CD4-positive, alpha-beta T cell treated with Interleukin-1 beta for 1 hour (primary cell): ENCODE measurements at places on chromosomes 4 and X.

DNA sequence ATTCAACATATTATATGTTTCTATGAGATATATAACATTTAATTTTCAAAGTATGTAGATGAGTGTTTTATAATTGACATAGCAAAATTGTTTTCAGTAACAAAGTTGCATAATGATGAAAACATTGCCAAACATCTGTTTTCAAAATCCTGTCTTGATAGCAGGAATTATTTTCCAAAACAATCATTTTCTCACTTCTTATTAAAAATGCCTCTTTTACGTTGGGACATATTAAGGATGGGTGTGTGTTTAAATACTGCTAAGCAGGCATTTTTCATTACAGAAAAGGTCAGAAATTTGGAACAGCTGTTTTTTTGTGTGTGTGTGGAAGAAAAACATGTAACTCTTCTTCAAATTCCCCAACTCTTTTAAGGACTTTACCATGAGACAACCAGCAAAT is 452.0 kb downstream of the SPRY1 start:
- no peak for DNase-seq

DNA sequence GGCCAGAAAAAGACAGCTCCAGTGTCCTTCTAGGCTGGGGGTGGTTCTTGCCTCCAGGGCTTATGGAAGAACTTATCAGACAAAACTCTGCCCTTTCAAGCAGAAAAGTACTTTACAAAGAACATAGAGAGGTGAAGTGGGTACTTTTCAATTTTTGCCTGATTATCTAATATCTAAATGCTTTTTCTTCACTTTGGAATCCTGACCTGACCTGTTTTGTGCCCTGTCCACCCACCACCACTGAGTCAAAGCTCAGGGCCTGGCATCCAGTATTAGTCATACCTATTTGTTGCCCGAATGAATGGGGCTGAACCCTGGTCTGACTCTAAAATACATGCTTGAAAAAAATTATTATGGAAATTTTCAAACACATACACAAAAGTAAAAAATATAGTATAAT is 37.2 kb downstream of the RTL9 start:
- no peak for DNase-seq

DNA sequence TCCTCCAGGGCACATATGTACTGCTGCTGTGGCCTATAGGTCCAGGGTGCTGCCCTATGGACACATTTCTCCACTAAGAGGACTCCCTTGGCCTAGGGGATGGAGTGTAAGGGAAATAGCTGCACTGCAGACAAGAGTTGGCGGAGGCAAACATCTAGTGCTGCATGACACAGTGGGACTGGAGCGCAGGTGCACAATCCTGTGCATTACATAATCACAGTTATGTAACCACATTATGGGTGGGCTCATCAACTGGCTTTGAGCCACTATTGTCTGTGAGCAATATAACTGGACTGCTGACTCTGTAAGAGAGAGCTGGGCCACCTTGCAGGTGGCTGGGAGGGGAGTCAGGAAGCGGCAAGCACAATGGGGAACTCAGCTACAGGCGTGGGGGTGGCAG is 3.2 kb upstream of the TIGD2 start:
- no peak for DNase-seq

DNA sequence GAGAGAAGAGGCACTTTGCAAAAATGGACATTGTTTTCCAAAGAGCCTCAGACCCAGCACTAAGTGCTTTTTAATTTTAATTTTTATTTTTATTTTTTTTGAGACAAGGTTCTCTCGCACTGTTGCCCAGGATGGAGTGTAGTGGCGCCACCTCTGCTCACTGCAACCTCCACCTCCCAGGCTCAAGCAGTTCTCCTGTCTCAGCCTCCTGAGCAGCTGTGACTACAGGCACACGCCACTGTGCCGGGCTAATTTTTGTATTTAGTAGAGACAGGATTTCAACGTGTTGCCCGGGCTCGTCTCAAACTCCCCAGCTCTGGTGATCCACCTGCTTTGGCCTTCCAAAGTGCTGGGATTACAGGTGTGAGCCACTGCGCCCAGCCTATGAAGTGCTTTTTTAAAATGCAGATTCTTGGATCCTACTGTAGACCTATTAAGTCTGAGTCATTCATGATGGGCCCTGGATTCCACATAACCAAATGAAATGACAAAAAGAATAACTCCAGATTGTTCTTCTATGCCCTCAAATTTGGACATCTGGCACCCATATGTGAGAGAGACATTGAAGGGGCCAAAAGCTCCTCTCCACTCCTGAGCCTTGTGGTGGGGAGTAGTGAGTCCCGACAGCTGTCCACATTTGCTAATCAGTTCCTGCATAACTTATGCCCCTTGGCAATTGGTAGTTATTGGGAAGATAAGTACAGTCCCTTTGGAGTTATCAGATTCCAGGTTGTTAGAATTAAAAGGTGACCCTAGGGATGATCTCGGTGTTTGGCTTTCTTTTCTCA is 3.6 kb downstream of the NOCT start:
- no peak for DNase-seq

GRCh38 chrX:130262231-130262630 is 6.5 kb downstream of the ZNF280C start:
- DNase-seq: no peak

DNA sequence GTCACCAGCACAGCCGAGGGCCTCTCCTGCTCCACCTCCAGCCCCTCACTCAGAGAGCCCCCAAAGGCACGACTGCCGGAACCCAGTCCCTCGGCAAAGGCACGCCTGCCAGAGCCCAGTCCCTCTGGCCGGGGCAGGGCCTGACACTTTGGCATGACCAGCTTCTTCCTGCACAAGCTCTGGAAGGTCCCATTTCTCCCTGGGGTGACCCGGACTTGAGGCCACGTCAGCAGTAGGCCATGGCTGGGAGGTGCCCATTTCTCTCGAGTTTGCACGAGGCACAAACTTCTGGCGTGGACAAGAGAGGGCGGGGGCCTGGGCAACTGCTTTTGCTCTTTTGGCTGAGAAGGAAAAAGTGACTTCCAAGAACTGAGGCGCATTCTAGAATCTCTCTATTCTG is 62.2 kb upstream of the GPR78 start:
- no peak for DNase-seq

DNA sequence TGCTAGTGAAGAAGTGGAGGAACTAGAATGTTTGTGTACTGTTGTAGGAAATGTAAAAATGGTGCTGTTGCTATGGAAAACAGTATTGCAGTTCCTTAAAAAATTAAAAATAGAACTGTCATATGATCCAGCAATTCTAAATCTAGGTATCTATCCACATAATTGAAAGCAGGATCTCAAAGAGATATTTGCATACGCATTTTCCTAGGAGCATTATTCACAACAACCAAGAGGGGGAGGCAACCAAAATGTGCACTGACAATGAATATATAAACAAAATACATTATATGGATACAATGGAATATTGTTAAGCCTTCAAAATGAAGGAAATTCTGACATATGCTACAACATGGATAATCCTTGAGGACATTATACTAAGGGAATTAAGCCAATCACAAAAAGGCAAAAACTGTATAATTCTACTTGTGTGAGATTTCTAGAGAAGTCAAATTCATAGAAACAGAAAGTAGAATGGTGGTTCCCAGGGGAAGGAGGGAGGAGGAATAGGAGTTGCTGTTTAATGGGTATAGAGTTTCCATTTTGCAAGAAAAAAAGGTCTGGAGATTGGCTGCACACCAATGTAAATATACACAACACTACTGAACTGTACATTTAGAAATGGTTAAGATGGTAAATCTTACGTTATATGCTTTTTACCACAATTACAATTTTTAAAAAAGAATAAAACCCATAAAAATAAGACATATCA is 35.6 kb upstream of the KCNE5 start:
- no peak for DNase-seq

DNA sequence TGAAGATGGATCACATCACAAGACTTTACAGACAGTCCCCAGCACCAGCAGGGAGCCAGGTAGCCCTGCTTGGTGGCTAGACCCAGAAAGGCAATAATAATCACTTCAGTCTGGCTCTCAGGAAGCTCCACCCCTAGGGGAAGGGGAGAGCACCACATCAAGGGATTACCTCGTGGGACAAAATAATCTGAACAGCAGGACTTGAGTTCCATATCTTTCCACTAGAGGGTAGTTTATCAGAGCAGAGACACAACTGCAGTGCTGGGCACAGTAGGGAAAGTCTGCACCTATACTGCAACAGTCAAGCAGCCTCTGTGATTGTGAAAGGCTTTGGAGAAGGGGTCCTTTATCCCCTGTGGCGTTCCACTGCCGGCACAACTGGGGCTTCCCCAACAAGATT is 547.0 kb upstream of the POU3F4 start:
- no peak for DNase-seq

DNA sequence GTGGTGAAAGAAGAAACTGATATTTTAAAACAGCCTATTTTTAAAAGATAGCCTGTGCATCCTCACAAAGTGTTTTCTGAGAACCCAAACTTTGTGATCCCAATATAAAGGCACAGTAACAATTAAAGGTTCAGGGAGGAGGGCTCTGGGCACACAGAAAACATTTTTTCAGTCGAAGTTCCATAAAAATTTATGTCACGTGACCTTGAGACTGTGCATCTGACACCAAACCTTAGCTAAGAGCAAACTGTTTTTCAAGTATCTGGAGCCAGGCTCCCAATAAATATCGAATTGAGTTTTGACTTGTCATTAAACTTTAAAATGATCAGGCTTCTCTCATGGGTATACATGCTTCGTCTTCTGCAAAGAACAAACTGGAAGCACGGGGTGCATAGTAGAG is 177.9 kb downstream of the BEND2 start:
- DNase-seq: no peak

GRCh38 chr4:140151699-140152012 is 2.3 kb downstream of the MAML3 start:
- DNase-seq: peak; percentile 70
